Stomach (tissue), 19 donors: ENCODE measurements at places on chromosomes 5 and 9. TPM values are rescaled to one million over a fixed set of nuclear protein-coding genes. Genes with fewer than 3 reads are reported as not detected.
A peak's percentile ranks its signal among the peaks of the same experiment; 100 is the strongest.

Gene F2RL1
- total RNA-seq = 72.9 TPM

DNA sequence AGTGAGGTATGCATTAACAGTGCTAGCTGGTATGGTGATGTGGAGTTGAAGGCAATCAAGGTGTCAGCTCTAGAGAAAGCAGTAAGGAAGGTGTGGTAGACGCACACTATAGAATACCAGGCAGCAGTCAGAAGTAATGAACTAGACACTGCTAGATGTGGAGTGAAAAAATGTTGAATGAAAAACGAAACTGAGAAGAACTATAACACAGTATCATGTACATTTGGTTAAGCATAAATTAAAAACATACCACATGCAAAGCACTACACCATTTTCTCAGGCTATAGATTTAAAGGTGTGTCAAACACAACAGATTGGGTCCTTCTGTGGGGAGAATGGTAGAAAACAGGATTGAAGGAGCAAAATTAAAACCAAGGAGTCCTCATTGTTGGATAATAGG is 15.4 kb downstream of the ZNF622 start:
- peaks cover 86% of the 10 kb centered on the region for H3K36me3 ChIP-seq
- no peaks in the 10 kb centered on the region for H3K4me1 ChIP-seq
- no peak for DNase-seq
- no peak overlapping the region for H3K27ac ChIP-seq
- H3K27me3 ChIP-seq = no peaks in the 10 kb centered on the region
- H3K4me3 ChIP-seq = no peak overlapping the region

Gene OBP2B
- total RNA-seq = not detected

GRCh38 chr9:134768709-134769351 is 111.8 kb upstream of the FCN2 start:
- no peaks in the 10 kb centered on the region for H3K4me1 ChIP-seq
- DNase-seq = no peak
- peaks cover 28% of the 10 kb centered on the region for H3K36me3 ChIP-seq
- no peak overlapping the region for H3K4me3 ChIP-seq
- H3K27me3 ChIP-seq = no peaks in the 10 kb centered on the region
- H3K27ac ChIP-seq = peak overlapping the region; percentile 25

GRCh38 chr5:111820072-111820471 is 63.1 kb upstream of the NREP start:
- no peak for DNase-seq
- H3K27me3 ChIP-seq = no peaks in the 10 kb centered on the region
- no peaks in the 10 kb centered on the region for H3K4me1 ChIP-seq
